OCI-LY7 (cell line): ENCODE measurements at places on chromosomes 3 and 15.

GRCh38 chr3:112087746-112088145 is 1.6 kb downstream of the C3orf52 start:
- DNase-seq = no peak

DNA sequence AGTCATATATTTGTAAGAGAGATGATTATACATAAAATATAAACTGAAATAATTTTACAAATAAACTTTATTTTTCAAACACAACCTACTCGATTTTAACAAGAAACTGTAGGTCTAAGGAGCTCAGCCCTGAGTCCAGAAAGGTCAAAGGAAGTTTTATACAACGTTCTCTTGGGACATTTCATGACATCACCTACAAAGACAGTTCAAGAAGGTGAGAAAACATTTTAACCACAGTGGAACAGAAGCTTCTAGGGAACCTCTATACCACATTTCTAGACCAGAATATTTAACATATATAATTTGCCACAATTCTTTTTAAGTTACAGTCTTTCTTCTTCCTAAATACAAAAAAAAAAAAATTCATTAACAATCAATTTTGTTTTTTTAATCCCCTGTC is 40.1 kb downstream of the CBLB start:
- DNase-seq = no peak

DNA sequence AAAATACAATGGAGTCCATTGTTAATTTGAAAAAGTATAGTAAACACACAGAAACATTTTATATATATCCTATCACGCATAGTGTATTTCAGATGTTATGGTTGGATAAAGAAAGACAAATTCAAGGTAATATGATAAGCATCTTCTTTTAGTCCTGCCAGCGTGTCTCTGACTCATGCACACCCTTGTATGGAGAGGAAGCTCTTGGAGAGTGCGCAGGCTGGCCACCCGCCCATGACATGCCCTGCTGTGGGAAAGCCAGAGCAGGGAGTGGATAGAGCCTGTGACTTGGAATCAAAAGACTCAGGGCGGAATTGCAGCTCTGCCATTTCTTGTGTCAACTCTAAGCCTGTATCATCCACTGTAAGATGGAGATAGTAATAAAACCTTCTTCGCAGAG is 23.0 kb upstream of the COPG1 start:
- no peak for DNase-seq

DNA sequence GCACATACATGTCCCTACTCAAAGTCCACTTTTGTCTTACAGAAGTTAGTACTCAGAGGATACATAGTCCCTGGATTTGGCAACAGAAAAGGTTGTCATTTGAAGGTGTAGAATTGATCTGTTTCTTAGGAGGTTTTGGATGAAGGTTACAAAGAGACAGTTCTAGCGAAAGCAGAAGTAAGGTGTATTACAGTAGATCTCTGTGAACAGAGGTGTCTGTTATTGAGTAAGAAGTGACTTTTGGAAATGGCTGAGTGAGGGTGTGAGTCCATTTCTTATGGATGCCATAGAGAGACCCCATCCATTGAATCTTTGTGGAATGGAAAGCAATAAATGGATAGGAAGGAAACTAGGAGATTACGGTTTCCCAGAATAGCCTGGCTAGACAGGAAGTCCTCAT is 5.6 kb downstream of the ZNF662 start:
- no peak for DNase-seq

DNA sequence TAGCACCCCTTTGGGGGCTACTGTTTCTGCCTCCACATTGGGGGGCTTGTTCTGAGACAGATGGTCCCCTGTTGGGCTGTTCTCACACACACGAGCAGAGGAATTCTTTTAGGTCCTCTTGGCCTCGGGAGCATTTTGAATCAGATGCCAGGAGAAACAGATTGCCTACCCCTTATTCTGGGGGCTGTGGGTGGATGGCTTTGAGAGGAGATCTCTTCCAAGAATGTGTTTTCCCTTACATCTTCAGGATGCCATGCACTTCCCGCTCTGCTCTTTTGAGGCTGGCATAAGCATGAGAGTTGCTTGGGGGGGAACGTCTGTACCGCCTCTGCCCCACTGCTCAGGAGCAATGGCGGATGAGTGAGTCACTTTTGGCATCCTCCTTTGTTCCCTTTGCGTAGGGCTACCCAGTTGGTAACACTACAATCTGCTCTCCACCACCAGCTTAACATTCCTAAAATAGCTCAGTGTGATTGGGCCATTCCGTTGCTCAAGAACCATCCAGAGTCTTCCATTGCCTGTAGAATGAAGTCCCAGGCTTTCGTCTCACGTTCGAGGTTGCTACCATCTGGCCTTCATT is 154.4 kb downstream of the RPLP1 start:
- no peak for DNase-seq

DNA sequence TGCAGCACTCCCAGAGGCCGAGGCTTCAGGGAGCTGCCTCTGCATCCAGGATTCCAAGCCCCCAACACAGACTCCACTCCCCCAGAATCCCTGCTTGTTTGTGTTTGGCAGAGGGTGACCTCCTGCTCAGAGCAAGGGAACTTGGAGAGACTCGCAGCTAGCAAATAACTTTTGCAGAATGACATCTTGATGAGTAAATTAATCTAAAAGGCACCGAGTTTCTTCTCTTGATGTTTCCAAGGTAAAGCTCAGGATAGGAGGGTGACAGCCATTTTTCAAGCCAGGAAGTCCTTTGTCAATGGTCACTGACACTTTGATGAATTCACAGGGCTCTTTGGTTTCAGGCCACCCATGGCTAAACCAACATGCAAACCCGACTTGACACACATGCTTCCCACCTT is 523.0 kb downstream of the NTRK3 start:
- no peak for DNase-seq

GRCh38 chr3:13040361-13041074 is 32.7 kb downstream of the IQSEC1 start:
- peak; percentile 43 for DNase-seq

- DNase-seq = no peak
These were observed 203.3 kb upstream of the IL12A start for GRCh38 chr3:159785273-159785708.

DNA sequence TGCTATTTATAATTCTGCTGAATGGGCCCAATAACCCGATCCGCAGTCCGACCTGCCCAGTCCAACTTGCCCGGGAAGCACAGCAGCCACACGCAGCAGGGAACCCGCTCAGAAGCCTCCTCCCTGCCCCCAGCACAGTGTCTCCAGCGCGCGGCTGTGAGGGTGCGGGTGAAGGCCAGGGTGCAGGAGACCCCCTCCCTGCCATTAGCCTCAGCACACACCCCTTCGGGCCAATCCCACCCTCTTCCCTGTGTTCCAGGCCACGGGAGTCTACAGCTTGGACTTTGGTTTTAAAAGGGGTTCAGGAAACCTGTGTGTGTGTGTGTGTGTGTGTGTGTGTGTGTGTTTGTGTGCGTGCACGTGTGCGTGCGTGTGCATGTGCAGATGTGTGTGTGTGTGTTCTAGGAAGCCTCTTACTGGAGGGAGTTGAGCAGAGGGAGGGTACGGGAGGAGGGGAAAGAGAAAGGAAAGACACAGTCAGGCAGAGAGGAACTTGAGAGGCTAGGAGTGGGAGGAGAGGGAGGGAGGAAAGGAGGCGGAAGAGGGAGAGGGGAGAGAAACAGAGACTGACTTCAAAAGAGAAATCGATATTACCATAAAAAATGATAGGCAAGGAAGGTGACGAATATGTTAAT is 34.2 kb downstream of the ATP2B2 start:
- no peak for DNase-seq

DNA sequence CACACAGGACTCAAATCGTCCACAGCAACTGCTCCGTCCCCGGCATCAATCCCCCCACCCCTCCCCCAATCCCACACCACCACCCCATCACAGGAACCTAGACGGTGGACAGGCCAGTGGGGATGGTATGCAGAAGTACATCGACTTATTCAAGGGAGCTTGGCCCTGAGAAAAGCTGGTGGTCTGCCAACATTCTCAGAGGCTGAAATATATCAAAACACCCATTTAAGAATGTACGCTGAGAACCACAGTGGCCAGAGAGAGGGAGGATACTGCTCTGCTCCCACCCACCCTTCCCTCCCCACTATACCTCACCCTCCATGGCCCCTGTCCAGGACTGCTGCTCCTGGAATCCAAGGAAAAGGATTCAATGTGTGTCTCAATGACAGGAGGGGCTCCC is 12.4 kb upstream of the USP3 start:
- DNase-seq = no peak

DNA sequence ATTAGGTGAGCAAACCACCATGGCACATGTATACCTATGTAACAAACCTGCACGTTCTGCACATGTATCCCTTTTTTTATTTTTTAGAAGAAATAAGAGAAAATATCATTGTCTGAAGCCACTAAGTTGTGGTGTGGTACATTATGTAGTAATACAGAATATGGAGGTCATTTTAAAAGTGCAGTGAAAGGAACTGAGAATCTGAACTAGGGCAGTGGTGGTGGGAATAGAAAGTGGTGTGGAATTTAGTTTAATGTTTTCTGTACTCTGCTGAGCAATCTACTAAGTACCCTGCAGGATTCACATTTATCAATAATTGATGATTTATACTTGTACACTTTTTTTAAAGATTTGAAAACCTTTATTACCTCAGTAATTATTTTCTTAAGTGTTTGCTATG is 283.5 kb downstream of the CHL1 start:
- no peak for DNase-seq

- DNase-seq = no peak
These were observed 26.4 kb upstream of the LRIG1 start for GRCh38 chr3:66527246-66527645.

- no peak for DNase-seq
These were observed 49.8 kb downstream of the POMGNT2 start for GRCh38 chr3:43055806-43056770.

DNA sequence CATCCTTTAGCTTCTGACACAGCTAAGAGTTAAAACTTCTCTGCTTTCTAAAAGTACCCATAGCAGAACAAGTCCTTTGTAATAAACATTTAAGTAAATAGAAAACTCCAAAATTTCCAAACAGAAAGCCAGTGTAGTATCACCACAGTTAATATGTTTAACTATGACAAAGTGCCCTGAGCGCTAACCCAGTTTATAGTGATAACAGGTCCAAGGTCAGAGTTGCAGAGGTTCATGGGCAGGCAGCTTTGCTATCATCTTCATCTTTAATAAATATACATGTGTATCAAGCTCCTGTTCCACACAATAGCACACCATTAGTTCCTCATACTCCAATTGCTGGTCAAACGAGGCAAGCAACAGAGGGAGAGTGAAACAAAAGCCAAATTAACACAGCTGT is 12.4 kb upstream of the TOP2B start:
- DNase-seq = no peak

GRCh38 chr15:40769274-40770146 is at the start of gene C15orf62:
Gene C15orf62 (plus strand): TSS chr15:40769980. CDS start chr15:40770496, 516 bp downstream.
- peak; percentile 94 for DNase-seq

- DNase-seq = no peak
These were observed 222.4 kb upstream of the LRIG1 start for GRCh38 chr3:66723231-66723630.

- no peak for DNase-seq
These were observed 342.2 kb upstream of the ROPN1 start for GRCh38 chr3:124333931-124334640.

GRCh38 chr3:11162401-11163345 is 8.4 kb downstream of the HRH1 start:
- no peak for DNase-seq

DNA sequence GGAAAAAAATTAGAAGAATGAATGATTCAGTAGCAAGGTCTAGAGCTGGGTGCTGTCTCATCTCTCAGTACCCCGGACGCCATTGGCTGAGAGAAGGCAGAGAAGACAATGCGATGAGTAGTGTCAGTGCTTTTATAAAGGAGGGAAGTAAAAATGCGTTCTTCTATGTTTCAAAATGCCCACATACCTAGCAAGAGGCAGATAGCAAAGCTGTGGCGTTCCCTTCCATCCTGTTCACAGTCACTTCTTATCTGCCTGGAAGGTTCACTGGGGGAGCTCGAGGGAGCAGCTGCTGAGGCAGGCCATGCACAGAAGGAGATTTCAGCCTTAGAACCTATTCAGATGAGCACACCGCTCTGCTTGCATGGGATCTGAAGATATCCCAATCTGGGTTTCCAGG is 234.0 kb downstream of the RPLP1 start:
- DNase-seq = no peak

DNA sequence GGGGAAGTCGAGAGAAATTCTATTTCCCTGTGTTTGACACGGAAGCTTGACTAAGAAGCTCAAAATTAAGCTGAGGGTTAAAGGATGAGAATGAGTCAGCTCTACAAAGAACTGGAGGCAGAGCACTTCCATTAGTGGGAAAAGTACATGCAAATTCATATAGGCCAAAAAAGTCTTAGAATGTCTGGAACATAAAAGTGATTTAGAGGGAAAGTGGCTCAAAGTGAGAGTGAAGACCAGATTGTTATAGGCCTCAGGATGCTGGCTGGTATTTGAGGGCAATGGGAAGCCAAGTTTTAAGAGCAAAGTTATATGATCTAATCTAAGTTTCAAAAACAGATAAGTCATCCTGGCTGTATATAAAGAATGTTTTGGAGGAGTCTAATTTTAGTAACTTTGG is 857.3 kb downstream of the NAALADL2 start:
- DNase-seq = no peak

DNA sequence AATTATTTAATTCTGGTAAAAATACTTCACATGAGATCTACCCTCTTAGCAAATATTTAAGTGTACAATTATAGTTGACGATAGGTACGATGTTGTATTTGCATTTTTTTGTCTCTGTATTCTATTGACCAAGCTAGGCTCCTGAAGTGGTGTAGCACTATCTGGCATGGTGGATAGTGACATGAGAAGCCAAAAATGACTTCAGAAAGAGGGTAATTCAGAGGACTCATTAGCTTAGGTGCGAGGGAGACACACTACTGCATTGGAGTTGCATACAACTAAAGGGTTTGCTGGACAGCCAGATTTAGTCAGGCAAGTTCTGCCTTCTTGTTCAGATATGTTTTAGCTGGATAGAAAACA is 50.6 kb downstream of the KBTBD8 start:
- DNase-seq = peak; percentile 68

DNA sequence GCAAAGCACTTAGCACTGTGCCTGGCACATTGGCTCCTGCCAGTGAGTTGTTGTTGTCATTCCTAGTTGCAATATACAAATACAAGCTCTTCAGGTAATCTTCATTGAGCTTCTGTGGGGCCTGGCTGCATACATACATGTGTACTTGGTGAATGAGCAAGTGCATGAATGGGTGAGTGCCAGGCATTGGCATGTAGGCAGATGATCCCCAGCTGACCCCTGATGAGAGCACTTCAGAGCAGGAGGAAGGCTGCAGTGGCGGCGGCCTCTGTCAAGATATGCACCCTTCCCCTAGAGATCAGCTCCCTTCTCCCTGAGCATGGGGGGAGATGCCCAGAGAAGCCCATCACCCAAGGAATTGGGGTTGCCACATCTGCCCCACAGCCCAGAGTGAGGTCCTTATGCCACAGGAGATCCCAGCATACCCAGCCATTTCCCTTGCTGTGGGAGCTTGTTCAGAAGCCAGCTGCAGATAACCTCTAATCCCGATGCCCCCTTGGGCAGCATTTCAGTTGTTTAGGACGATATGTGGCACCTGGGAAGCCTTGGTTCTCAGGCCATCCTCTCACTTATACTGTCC is 8.8 kb downstream of the CACNA2D3 start:
- DNase-seq = no peak
